Naive thymus-derived CD8-positive, alpha-beta T cell (primary cell): ENCODE measurements at places on chromosomes 12 and 14.

DNA sequence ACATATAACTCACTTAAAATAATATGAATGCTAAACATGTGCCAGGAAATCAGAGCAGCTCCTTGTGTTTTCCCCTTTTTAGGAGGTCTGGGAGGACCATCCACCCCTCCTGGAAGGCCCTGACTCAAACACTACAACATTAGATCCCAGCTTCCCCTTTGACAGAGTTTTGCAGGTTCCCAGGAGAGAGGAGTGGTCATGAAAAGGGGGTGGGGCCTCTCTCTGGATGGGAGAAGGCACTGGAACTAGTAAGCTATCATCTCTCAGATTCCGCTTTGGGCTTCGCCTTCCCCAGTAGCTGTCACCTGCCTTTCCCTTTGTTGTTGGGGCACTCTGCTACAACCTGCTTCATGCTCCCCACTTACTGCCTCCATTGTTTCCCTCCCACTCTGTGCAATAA is 149.2 kb downstream of the ZFP36L1 start:
- DNase-seq = no peak

- no peak for DNase-seq
Observed at GRCh38 chr12:132267873-132268272, 61.5 kb downstream of the GALNT9 start.

DNA sequence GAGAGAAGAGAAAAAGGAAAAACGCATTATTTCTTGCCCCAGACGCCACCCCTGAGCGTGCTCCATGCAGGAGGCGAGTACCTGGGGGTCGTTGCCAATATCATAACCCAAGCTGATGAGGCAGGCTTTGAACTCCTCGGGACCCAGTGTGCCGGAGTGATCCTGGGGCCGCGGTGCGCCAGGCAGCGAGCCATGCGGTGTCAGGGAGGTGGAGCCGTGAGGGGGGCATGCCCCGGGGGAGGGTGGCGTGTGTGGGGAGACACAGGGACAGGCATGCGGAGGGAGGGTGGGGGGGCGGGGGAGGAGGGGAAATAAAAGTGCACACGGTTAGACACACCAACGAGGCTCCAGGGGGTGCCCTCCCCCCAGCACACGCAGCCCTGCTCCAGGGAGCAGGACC is 86.0 kb upstream of the ZFP36L1 start:
- no peak for DNase-seq

GRCh38 chr14:48350971-48351370 is 675.6 kb upstream of the MDGA2 start:
- no peak for DNase-seq

GRCh38 chr12:88225776-88226175 is 83.7 kb downstream of the TMTC3 start:
- no peak for DNase-seq

DNA sequence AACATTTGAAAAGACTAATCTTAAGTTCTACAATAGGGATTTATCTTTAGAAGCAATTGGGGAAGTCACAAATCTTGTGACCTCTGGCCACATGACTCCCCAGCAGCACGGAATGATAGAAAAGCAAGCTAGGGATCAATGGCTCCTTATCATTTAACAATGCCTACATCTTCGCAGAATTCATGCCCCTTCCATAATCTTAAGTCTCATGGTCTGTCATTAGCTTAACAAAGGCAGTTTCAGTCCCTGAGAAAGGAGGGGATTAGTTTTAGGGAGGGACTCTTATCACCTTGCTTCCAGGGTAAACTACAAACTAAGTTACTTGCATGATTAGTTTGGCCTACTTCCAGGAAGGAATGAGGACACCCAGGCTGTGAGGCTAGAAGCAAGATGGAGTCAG is 486.0 kb downstream of the RMST start:
- no peak for DNase-seq

DNA sequence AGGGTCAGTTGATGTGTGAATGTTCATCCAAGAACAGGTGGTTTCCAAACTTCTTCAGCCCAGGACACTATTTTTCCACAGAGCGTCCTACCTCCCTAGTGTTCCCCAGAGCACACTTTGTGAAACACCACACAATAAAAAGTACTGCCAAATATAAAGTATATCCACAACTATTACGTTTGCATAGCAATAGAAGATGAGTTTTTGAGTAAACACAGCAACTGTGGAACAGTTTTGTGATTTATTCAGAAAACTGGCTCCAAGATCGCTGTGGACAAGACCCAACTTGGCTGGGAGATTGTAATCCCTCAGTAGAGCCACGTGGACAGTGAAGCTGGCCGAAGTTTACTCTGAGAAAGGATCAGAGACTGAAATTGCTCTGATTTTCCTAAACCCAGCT is 14.5 kb upstream of the MAP1LC3B2 start:
- DNase-seq = no peak

GRCh38 chr14:41749429-41749828 is 142.8 kb downstream of the LRFN5 start:
- DNase-seq = peak; percentile 2

DNA sequence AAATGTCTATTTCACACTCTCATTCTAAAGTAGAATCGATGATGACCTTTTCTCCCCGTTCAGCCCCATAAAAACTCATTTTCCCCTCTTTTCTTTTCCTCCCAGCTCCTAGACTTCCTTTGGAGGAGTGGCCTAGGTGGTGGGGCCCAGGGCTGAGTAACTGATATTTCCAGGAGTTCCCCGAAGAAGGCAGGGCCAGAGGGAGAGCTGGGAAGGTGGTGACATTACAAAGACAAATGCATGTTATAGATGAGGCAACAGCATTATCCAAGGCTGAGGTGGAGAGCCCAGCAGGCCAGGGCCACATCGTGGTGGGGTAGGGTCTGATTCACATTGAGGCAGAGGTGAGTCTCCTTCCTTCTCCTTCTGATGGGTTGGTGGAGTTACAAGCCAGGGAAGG is 22.2 kb upstream of the HDAC7 start:
- no peak for DNase-seq

GRCh38 chr12:64631197-64631596 is 20.9 kb downstream of the RASSF3 start:
- DNase-seq = no peak

DNA sequence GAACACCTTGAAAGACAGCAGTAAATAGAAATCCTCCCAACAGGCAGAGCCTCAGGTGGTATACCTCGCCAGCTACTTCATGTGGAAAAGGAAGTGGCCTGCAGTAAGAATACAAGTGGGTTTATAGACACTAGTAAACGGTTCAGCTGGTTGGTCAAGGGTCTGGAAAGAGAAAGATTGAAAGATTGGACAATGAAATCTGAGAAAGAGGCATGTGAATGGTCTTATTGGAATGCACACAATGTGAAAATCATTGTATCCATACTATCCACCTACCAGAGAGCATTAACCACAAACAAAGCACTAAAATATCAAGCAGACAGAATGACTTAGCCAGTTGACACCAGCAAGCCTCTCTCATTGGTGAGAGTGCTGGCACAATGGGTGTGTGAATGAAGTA is 98.2 kb downstream of the SSPN start:
- DNase-seq = no peak

DNA sequence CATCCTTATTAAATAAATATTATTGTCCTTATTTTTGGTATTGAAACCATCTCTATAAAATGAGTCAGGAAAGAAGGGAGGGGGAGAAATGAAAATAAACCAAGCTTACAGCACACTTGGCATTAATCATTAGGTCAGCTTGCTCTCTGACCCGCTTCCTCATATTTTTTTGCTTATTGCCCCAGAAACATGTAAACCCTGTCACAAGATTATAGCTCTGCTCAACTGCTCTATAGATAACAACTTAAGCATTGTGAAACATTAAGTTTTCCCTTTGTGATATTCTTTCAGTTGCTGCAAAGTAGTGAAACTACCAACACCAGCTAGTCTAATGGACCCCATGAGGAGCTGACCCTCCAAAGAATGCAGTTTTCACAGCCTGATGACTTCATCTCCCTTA is 819.5 kb downstream of the SLC16A7 start:
- DNase-seq = no peak

GRCh38 chr14:76376878-76377734 is 1.2 kb downstream of the ESRRB start:
- no peak for DNase-seq

GRCh38 chr14:104223101-104224041 is 85.0 kb downstream of the KIF26A start:
- DNase-seq = no peak

GRCh38 chr12:61821381-61821780 is 438.8 kb upstream of the USP15 start:
- DNase-seq = no peak

DNA sequence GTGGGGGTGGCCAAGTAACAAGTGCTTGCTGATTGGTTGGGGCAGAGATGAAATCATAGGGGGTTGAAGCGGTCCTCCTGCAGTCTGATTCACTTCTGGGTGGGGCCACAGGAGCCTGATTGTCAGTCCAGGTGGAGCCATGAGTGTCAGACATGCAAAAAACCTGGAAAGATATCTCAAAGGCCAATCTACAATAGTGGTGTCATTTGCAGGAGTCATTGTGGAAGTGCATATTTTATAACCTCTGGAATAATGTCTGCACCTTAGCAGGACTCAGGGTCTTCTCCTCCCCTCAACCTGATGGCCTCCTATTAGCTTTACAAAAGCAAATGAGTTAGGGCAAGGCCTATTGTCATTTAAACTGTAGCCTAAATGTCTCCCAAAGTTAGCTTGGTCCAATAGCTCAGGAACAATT is 241.4 kb downstream of the NUAK1 start:
- no peak for DNase-seq

DNA sequence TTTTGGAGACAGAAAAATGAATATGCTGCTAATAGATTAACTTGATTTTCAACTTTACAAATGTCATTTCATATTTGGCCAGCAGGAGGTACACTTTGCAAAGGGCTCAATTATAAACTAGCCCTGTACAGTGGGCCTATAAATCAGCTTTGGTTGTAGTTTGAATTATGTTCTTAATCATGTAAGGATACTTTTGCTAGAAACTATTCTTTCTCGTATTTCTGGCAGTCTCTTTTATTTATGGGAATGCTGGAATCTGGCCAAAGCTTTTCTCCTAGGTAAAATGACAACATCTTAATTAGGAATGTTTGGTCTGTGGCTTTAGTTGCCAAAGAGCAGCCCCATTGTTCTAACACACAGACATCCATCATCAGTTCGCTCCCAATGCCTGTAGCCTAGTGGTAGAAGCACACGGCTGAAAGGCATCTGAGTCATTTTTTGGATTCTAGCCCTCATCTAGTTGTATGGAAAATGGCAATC is 1322.3 kb upstream of the SEL1L start:
- DNase-seq = no peak

DNA sequence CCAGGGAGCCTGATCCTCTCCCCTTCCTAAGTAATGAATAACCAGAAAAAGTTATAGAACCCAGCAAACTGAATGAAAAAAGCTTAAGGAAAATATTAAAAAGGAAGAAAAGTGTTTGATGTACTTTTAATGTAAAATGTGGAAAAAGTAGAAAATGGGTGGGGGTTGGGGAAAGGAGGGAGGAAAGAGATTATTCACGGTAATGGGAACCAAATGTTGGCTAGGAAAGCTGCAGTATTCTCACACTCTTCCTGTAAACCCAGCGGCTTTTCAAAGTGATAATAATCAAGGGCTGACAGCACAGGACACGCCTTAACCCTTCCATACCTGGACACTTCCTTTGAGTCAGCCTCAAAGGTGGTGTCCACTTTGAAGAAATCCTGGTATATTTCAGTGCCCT is 139.2 kb downstream of the TGFB3 start:
- no peak for DNase-seq

DNA sequence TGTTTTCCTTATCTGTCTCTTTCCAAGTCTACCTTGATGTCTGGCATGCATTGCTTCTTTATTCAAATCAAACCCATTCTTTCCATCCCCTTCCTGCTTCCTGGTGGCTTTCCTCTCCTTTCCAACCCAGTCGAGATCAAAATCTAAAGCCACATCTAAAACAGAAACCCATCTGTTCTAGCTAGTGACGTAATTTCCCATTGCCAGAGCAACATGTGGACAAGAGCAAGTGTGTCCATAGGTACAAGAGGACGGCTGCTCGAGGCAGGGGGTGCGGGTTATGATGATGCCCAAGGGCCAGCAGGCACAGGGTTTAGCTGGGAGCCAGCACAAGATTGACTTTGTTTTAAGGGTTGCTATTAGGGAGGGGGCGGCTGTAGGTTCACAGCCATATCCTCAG is 7.0 kb downstream of the KRT80 start:
- DNase-seq = no peak

DNA sequence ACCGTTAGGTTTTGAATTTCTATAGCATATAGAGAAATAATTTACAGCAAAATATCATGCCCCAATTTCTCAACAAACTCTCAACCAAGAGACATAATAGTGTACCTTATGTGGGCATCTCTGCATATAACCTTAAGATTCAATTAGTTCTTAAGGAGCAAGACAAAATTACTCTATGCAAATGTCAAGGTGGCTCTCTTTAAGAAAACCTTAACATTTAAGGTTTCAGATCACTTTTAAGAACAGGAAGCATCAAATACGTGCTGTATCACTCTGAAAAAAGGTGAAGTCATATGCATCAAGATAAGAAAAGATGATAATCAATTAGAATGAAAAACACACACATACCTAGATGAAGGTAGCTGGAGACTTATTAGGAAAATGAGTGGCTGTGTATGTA is 728.0 kb downstream of the FLRT2 start:
- no peak for DNase-seq

DNA sequence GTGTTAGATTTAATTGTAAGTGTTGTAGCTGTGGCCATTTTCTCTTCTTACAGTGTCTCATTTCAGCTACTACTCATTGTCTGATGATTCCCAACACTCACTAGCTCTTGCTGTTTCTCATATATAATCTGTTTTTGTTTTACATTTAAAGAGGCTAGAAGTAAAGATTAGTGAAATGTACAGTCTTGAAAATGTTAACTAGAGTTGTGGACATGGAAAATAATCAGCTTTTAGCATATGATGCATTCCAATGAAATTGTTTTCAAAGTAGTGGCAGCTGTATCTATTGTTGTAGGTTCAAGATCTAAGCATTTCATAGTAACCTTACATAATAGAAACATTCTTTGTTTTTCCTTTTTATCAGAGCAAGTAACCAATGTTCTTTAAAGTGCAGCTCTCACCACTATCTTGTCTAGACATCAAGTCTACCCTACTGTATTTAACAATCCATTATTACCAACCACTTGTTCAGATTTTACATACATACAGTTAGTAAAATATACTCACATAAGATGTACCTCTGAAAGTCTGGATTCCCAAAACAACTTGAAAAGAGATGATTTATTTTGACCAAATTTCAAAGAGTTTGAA is 76.9 kb downstream of the PPHLN1 start:
- no peak for DNase-seq

DNA sequence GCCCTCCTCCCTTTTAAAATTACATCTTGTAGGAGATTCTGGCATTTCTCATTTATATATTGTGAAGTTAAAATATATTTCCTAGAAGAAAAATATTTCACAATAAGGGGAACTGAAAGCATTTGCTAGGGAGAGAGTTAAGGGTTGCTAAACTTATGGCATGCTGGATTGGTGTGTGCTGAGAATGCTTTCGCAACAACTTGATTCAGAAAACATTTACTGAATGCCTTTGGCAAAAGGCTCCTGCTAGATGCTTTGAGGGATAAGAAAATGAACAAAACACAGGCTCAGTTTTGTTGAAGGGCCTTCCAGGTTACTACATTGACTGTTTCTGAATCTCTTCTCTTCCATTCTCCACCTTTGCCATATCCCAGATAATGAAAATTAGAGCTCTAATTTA is 67.5 kb downstream of the DIP2B start:
- no peak for DNase-seq

- DNase-seq = no peak
Observed at GRCh38 chr12:65672441-65672840, 151.8 kb upstream of the HMGA2 start.
